Endothelial cell of coronary artery (primary cell): ENCODE measurements at places on chromosomes 6 and 20. TPM values are rescaled to one million over a fixed set of nuclear protein-coding genes. Genes with fewer than 3 reads are reported as not detected.

The PHF10 gene
- 34.3 and 43.5 TPM in 2 replicates for total RNA-seq

The ZC3H12D gene
- total RNA-seq: under 0.01 TPM in 2 replicates

The BTNL2 gene
- total RNA-seq: not detected in 2 replicates

The THBS2 gene
- 0.18 and 260 TPM in 2 replicates for total RNA-seq

The VNN1 gene
- under 0.01 TPM in 1 of 2 replicates, not detected in the other for total RNA-seq

The BPIFB4 gene
- not detected in 2 replicates for total RNA-seq

The MOG gene
- not detected in 2 replicates for total RNA-seq

The MRPS10 gene
- total RNA-seq: 35.6 and 39.9 TPM in 2 replicates

The TGM3 gene
- not detected in 2 replicates for total RNA-seq

The LY6G6F gene
- not detected in 2 replicates for total RNA-seq

The TUBB1 gene
- total RNA-seq: not detected in 2 replicates

The SUMO4 gene
- 1.1 and 1.8 TPM in 2 replicates for total RNA-seq

The SLC17A4 gene
- total RNA-seq: not detected in 2 replicates

The XKR7 gene
- not detected in 2 replicates for total RNA-seq
